Activated T-cell treated with anti-CD3 and anti-CD28 coated beads, Interleukin-2, amount 50 U/mL, for 1 hour (primary cell): ENCODE measurements at places on chromosomes 7 and 10.

- no peak for DNase-seq
Observed at GRCh38 chr10:49354593-49354992, 41.3 kb downstream of the DRGX start.

GRCh38 chr7:81158189-81158588 is 239.3 kb upstream of the SEMA3C start:
- no peak for DNase-seq

DNA sequence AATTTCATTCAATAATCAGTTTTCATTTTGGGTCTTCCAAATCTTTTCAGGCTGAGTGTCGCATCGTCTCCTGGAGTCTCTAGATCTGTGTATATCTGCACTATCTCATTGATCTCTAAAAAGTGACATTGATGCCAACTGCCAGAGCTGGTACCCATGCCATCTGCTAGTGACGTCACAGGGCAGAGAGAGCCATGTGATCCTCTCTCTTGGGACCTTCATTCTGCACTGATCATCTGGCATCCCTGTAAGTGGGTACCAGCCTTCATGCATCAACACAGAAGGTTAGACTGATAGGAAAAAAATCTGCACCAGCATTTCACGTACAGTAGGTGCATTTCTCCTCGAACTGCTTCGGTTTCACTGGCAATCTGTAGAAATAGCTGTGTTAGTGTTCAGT is at the start of gene NEUROD6:
Gene NEUROD6, minus strand, starts transcription at position 124 of the 400 bp plus-strand sequence. CDS start 1,458 bp downstream, outside the sequence.
- no peak for DNase-seq

- no peak for DNase-seq
Observed at GRCh38 chr10:121838931-121839330, 88.9 kb downstream of the ATE1 start.

DNA sequence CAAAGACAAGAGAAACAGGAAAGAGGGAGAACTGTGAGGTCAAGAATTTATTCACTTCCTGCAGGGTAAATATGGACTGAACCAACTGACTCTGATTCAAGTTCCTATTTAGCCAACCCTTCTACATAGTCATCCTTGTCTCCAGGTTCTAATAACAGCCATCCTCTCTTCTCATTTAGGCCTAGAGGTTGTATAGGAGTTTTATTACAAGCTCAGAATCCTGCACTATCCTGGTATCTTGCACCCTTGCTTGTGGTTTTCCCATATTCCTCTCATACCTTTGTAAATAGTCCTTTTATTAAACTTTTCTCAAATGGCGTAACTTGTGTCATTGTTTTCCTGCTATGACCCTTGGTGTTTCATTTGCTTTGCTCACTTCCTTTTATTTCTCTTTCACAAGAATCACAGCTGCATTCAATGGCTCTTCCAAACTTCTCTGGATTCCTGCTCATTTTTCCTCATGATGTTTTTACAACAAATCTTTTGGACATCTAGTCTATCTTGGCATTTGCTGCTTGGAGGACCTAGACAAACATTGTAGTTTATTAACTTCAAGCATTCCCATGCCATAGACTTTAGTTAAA is 12.4 kb upstream of the OR2A5 start:
- DNase-seq = no peak

- no peak for DNase-seq
Observed at GRCh38 chr7:19623676-19624075, 85.2 kb downstream of the POLR1F start.

- no peak for DNase-seq
Observed at GRCh38 chr10:106355450-106355849, 809.1 kb downstream of the SORCS1 start.

GRCh38 chr10:30284865-30285594 is 64.0 kb downstream of the MTPAP start:
- no peak for DNase-seq

DNA sequence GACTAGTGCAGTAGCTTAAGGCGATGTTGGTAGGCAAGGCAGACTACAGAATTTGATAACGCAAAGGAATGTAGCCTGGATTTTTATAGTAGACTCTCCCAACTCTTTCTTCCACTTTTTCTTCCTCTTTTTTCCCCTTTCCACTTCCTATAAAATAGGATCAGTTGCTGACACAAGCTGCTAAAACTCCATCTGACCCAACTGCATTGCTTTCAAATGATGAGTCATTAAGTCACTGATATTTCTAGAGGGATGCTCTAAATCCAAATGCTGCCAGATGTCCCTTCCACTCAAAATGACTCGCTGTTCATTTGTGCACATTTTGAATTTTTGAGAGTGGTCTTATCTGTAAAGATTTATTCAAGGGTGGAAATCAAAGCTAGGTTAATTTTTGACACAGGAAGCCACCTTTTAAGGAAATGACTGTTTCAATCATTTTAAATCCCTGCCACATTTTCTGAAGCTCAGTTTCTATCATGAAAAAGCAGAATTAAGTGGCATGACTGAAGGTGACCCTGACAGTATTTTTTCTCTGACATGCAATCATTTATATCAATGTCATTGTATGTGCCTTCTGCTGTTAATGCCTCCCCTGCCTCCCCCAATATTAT is 25.8 kb upstream of the SFMBT2 start:
- DNase-seq = no peak

- DNase-seq = no peak
Observed at GRCh38 chr7:11294965-11295364, 321.3 kb downstream of the PHF14 start.
